Adrenal gland (tissue), 19 donors: ENCODE measurements at places on chromosomes 2 and 18. TPM values are rescaled to one million over a fixed set of nuclear protein-coding genes. Genes with fewer than 3 reads are reported as not detected.

GRCh38 chr2:229783108-229783721, 68.9 kb upstream of the DNER start:
- DNase-seq = no peak

The UGT1A9 gene
- not detected for polyA plus RNA-seq

DNA sequence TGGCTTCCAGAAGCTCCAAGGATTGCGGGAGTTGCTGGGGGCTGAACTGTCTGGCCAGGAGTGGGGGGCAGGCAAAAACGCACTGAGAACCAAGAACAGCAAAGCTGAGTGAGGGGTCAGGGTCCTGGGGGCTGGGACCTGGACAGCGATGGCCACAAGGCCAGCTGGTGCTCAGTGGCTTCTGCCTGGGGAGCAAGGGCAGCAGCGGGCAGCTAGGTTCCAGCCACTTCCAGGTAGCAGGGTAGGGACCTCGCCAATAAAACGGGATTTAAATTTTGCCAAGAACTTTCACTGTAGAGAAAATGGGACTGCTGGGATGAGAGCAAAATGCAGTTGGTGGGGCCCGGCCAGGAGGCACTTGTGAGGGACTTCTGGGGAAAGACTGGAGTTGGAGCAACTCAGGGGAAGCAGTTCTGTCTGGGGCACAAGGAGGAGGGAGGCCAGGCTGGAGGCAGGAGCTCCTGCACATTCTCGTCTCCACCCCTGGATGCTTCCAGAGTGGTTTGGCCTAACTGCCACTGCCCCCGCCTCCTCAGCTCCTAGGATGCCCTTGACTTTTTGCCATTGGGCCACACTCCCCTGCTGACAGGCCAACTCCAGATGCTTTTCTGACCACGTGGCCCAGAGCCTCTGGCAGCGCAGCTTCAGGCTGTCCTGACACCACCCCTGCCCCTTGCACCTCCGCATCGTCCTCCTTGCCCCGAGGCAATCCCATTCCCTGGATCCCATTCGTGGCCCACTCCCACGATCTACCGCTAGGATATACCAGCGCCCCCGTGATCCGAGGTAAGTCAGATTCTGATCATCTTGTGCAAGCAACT, 5.5 kb upstream of the CCDC74A start:
- peak; percentile 92 for DNase-seq

- DNase-seq = no peak
Observed at GRCh38 chr18:71115261-71115660, 826.4 kb downstream of the SOCS6 start.

DNA sequence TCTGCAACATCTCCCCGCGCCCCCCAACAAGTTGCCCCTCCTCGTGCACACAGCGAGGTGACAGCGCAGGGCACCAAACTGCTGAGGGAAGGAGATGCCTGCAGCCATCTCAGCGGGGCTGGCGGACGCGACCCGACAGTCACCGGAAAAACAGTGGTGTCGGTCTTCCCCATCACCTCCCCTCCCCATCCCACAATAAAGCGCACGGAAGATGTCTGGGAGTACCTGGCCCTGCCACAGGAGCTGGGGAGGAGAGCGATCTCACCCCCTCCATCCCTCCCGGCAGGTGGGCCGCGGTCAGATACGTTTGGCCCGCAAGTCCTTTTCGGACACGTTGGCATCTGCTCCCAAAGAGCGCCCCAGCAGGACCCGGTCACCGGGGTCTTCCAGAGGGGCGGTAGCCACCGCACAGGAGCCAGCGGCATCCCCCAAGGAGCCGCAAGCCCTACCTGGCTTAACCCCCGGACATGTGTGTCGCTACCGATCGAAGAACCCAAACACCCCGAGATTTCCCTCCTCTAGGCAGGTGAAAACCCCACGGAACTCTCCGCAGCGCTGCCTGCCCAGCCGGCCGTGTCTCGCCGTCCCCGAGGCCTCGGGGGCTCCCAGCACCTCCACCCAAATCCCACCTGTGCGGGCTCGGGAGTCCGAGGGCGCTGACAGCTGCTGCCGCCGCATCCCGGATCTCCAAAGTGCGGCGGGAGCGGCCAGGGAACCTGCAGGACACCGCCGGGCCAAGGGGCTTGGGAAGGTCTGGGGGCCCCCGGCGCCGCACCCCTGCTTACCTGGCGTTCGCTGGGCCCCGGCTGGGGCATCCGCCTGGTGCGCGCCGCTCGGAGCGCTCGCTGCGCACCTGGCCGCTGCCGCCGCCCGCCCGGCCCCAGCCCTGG, 657 bp downstream of the ATP8B1 start:
- DNase-seq = no peak

DNA sequence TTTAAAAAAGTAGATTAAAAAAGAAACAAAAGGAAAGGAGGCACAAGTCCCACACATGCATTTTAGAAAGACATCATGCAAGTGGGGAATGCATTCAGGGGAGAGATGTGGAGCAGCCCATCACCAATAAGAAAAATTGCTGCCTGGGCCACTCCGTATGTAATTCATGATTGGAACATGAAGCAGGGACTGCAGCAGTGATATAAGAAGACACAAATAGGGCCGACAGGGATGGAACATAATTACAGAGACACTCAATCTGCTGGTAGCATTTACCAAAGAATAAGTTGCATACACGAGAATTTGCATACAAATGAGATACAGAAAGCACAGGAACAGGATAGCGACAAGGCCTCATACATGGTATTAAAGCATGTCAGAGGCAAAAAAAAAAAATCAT, 6.5 kb upstream of the AFF3 start:
- DNase-seq = no peak

- no peak for DNase-seq
Observed at GRCh38 chr2:150567771-150568301, 80.4 kb upstream of the RND3 start.

The POTEI gene
- not detected for polyA plus RNA-seq

The RAX gene
- polyA plus RNA-seq = not detected

The ALPP gene
- polyA plus RNA-seq = not detected

GRCh38 chr2:56132138-56132537, 51.7 kb upstream of the CCDC85A start:
- DNase-seq = no peak

The IL1F10 gene
- not detected for polyA plus RNA-seq

The HOXD11 gene
- polyA plus RNA-seq = not detected

The GREB1L gene
- polyA plus RNA-seq = 1.6 TPM

GRCh38 chr2:96524482-96525210, 11.9 kb upstream of the ARID5A start:
- DNase-seq = no peak

The COL3A1 gene
- polyA plus RNA-seq = 54.9 TPM

DNA sequence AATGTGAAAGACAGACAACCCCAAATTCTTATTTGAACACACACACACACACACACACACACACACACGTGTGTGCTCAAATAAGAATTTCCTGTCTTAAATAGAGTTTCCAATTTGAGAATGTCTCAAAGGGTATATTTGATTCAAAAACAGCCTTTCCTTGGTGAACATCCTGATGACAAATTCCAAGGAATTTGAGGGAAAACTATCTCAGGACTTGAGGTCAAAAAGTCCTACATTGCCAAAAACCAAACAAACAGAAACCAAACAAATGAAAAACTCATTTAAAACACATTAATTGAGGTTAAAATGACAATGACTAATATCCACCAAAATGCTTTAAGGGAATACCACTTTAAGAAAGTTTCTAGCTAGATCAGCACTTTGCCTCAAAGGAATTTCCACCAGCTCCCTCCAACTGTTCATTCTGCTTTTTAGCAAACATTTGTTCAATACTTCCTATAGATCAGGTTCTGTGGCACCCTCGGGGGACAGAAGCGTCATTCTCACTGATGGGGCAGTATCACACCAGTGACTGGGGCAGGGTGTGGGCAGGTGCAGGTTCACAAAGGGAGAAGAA, 232.1 kb upstream of the TRIB2 start:
- DNase-seq = no peak

The VWC2L gene
- polyA plus RNA-seq = not detected

The ZNF892 gene
- 0.32 TPM for polyA plus RNA-seq

DNA sequence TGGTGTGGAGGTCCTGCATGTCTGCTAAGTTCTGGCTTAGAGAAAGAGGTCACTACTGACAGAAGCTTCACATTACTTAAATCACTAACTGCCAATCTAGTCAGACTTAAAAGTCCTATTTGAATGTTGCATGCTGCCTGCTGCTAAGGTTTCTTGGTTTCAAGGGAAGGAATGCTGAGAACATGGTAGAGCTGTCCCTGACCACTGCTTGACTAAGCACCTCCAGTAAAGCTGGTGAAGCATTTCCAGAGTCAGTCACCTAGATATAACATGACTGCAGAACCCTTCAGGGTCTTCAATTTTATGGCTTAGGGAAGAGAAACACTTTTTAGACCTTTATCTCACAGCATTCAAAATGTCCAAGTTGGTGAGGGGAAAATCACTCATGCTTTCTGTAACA, 2178.3 kb upstream of the PIK3C3 start:
- no peak for DNase-seq

The EVA1A gene
- 0.81 TPM for polyA plus RNA-seq

The CXCR4 gene
- polyA plus RNA-seq = 84.3 TPM

- DNase-seq = no peak
Observed at GRCh38 chr18:54075689-54076088, 148.8 kb downstream of the MBD2 start.

DNA sequence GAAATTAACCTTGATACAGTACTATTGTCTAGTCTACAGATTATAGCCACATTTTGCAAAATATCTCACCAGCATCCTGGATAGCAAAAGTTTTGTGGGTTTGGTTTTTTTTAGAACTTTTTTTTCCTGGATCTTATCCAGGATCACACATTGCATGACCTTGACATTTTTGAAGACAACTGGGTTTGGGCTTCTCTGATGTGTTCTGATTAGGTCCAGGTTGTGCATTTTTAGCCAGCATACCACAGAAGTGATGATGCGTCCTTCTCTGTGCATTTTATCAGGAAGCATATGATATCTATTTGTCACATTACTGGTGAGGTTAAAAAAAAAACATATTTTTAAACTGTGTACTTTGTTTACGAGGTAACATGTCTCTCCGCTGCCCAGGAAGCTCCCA, 221.0 kb upstream of the OSR1 start:
- no peak for DNase-seq

- no peak for DNase-seq
Observed at GRCh38 chr2:99857867-99858444, 284.4 kb downstream of the AFF3 start.

- no peak for DNase-seq
Observed at GRCh38 chr2:187117483-187117882, 268.5 kb upstream of the ZSWIM2 start.

DNA sequence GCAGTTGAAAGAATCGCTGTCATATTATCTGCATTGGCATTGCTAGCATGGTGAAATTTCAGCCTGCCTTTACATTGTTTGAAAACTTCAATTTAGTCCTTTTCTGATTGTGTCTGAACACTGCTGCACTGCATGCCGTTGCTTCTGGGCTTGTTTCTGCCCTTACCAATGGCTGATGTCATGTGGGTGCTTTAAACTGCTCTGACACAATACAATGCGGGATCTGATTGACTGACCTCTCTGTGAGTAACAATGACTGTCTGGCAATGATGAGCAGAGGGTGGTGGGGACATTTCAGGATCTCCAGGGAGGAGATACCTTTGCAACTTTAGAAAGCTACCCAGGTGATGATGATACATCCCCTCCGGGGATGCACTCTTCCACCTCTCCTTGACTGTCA, 119.5 kb upstream of the ZBTB14 start:
- DNase-seq = no peak

The FHOD3 gene
- 87.9 TPM for polyA plus RNA-seq

GRCh38 chr18:3458378-3458777, 8.4 kb downstream of the TGIF1 start:
- no peak for DNase-seq

GRCh38 chr18:79771446-79772107, 26.2 kb upstream of the KCNG2 start:
- no peak for DNase-seq

The REG3G gene
- 32.2 TPM for polyA plus RNA-seq

GRCh38 chr2:63614448-63614968, 25.7 kb downstream of the MDH1 start:
- DNase-seq = no peak

- peak; percentile 63 for DNase-seq
Observed at GRCh38 chr18:23134780-23135549, at the start of gene CABLES1. CABLES1 (plus strand) TSS chr18:23135485; CDS start chr18:23135763, 278 bp downstream.

The NT5DC4 gene
- not detected for polyA plus RNA-seq

GRCh38 chr2:42095923-42096408, 48.1 kb downstream of the PKDCC start:
- DNase-seq = peak; percentile 86

The ALPG gene
- not detected for polyA plus RNA-seq

The KCNG2 gene
- 0.40 TPM for polyA plus RNA-seq

DNA sequence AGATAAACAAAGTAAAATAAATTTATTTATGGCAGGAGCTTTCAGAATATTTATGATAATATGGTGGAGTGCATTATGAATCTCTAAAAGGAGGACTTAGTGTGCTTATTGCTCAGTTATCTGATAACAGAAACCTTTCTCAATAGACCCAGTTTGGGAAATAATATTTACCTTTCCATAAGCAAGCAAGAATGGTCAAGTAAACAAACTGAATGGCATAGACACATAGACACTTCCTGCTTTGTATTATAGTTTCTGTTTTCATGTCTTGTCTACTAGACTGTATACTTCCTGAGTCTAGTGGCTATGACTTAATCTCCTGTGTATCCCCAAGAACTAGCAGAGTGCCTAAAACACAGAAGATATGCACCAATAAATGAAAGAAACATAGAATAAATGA, 87.8 kb downstream of the UPP2 start:
- no peak for DNase-seq

DNA sequence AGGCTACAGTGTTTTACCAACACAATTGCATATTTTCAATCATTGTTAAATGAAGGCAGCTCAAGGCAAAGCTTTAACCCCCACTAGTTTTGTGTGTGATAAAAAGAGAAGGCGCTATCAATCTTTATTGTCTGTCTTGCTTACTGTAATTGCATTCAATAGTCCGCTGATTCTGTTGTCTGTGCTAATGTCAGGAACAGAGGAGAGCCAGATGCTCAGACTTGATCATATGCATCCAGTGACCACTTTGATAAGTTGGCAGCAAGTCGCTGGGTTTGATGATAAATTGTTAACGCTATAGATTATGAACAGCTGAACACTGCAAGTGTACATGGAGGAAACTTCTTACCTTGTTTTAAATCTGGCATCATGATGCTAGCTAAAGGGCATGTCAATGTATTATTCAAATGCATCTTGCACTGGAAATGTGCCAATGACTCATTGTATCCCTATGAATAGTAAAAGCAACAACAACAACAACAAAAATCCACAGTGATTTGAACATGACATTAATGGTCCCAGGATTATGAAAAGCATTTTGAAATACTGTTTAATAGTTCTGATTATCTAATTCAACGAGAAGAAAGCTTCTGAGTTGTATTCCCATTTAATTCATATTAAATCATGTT, 423.5 kb upstream of the FANCL start:
- DNase-seq = no peak

GRCh38 chr2:134408791-134409190, 154.9 kb downstream of the MGAT5 start:
- DNase-seq = no peak

DNA sequence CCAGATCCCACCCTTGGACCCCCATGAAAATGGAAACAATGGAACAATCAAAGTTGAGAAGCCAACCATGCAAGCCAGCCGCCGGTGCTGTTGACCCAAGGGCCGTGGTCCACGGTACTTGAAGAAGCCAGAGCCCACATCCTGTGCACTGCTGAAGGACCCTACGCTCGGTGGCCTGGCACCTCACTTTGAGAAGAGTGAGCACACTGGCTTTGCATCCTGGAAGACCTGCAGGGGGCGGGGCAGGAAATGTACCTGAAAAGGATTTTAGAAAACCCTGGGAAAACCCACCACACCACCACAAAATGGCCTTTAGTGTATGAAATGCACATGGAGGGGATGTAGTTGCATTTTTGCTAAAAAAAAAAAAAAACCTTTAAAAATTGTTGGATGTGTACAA, 26.5 kb upstream of the TXNDC2 start:
- DNase-seq = no peak

The LBX2 gene
- polyA plus RNA-seq = 0.72 TPM

- no peak for DNase-seq
Observed at GRCh38 chr2:43946685-43947084, 49.1 kb downstream of the LRPPRC start.
